ENCODE measurements at places on chromosomes 5 and 9. TPM values are rescaled to one million over a fixed set of nuclear protein-coding genes. Genes with fewer than 3 reads are reported as not detected.

GRCh38 chr5:14765587-14765986, 101.1 kb downstream of the OTULIN start:
- no peak for DNase-seq

DNA sequence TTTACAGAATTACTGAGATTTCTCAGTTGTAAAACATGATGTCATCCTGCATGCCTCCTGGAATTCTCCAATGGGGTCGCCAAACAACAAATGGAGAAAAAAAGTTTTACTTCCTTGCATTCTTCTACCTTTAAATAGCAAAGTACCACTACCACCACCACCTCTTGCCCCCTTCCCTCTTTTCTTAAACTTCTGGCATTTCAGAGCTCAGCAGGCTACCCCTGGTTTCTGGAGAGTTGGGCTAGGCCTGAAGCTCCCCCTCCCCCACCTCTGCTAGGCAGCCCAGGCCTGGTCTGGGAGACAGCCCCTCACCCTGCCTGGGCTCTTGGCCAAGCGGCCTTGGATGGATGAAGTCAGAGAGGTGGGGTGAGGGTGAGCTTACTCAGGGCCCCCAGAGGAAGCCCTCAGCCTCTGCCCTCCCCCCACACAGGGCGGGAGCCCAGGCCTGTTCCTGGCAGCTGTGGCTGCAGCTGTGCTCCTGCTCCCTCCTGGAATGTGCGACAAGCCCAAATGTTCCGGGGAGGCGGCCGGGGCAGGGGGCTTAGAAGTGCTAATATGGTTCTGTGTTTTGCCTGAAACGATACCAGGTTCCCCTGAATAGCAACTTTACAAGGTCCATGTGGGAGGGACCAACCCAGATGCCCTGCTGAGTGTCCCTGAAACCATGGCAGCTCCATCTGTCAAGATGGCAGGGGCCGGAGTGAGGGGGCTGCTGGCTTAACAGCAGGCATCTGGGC, 6.0 kb upstream of the CCIN start:
- DNase-seq = no peak

DNA sequence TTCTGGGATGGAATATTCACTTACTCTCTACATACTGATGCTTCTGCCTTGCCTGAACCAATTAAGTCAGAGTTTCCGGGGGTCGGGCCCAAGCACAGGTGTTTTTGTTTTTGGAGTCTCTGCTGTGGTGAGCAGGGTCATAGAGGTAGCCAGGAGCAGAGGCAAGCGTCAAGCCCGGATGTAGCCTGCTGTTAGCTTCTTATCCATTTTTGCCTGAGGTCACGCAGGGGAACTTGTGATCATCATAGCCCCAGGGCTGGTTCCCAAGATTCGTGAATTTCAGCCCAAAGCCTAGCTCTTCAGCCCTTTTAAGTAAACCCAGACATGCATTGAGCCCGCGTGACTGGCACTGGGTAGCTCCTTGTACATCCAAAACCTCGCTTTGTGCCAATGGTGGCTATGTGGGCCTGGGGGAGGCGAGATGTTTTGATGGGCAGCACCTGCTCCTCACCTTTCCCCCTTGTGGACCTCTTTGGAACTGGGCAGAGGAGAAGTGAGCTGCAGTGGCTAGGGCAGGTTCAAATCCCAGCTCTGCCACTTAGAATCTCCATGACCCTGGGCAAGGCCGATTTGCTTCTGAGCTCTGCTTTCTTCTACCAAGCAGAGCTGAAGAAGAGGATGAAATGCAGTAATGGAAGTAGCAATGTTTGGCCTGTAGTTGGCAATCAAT, 33.7 kb downstream of the FGF18 start:
- DNase-seq = no peak

- no peak for DNase-seq
Measured at GRCh38 chr9:106084702-106085101, 390.4 kb downstream of the TMEM38B start.

GRCh38 chr9:13845460-13845859, 468.5 kb downstream of the NFIB start:
- no peak for DNase-seq

- no peak for DNase-seq
Measured at GRCh38 chr5:142769251-142769792, 855 bp upstream of the ARHGAP26 start.

DNA sequence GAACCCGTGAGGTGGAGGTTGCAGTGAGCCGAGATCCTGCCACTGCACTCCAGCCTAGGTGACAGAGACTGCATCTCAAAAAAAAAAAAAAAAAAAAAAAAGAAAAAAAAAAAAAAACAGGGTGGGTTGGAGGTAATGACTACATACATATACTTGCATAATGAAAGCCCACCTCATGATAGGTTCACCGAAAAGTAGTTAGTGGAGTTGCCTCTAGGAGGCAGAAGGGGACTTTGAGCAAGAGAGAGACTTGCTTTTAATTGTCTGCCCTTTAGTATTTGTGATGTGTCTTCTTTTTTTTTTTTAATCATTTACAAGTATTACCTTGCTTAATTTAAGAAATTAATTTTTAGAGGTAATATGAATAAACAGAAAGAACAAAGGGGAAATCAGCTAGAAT, 99.8 kb downstream of the PPARGC1B start:
- DNase-seq = no peak

GRCh38 chr5:118015511-118015910, 972.8 kb downstream of the DTWD2 start:
- no peak for DNase-seq

- DNase-seq = no peak
Measured at GRCh38 chr9:110578575-110579033, 937 bp downstream of the SVEP1 start.

DNA sequence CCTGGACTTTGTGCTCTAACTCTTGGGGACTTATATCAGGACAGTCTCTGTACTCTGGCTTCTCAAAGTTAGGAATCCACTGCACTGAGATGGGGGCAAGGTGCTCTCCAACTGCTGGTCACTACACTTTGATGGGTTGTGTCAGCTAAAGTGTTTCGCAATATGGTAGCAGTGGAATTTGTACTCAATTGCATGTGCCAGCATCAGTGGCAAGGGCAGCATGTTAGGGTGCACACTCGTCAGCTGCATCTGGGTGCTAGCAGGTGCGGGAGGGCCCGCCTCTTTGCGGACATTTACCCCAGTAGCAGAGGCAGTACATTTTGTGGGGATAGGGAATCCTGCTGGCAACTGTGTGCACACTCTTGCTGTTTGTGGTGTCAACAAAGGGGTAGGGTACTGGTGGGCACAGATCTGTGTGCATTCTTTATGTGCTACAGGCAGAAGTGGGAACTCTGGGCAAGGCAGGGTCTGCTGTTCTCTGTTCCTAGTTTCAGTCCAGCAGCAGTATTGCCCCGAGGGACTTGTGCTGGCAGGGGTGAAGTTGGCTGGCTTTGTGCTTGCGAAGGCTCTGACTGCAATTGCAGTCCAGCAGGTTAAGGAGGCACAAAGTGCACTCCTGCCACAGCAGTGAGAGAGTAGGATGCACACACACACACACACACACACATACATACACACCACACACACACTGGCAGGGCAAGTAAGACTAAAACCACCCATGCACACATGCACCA, 924.8 kb upstream of the CDH9 start:
- DNase-seq = no peak

- no peak for DNase-seq
Measured at GRCh38 chr9:71245651-71246050, 124.2 kb upstream of the TRPM3 start.

- DNase-seq = no peak
Measured at GRCh38 chr9:36659500-36659899, 86.8 kb downstream of the MELK start.

DNA sequence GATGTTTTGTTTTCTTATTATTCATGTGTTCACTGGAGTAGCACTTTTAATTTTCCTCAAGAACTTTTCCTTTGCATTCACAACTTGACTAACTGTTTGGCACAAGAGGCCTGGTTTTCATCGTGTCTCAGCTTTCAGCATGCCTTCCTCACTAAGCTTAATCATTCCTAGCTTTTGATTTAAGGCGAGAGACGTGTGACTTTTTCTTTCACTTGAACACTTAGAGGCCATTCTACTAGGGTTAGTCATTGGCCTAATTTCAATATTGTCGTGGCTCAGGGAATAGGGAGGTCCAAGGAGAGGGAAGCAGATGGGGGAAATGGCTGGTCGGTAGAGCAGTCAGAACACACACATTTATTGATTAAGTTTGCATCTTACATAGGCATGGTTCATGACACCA, 94.0 kb downstream of the ZNF462 start:
- no peak for DNase-seq

- no peak for DNase-seq
Measured at GRCh38 chr5:174599992-174600391, 124.4 kb upstream of the MSX2 start.

DNA sequence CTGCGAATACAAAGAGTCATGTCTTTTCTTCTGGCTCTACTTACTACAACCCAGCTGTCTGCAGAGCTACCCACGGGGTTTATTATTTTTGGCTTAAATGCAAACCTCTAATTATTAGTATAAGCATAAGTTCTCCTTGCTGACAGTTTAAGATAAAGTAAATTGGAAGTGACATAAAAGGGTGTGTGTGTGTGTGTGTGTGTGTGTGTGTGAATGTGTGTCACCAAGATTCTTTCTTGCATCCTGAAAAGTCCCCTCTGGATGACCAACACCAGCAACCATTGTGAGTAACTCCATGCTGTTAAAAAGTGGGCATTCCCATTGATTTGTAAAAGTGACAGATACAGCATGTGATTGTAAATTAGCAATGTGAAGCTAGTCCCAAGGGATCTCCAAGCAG, 803.8 kb upstream of the ZNF608 start:
- DNase-seq = no peak

DNA sequence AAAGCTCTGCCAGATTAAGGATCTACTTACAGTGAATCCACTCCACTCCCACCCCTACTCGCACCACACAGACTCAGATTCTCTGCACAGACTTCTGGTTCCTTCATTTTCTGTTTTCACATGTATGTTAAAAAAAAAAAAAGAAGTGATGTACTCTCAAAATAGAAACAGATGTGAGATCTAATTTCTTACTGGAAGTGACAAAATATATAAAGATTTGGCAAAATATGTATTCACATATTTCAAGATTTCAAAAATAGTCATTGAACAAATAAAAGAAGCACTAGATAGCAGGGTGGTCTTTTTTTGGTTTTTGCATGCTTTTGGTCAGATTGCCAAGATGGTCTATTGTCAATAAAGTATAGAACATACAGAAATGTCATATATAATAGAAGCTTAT, 379.2 kb downstream of the TMEM167A start:
- no peak for DNase-seq

DNA sequence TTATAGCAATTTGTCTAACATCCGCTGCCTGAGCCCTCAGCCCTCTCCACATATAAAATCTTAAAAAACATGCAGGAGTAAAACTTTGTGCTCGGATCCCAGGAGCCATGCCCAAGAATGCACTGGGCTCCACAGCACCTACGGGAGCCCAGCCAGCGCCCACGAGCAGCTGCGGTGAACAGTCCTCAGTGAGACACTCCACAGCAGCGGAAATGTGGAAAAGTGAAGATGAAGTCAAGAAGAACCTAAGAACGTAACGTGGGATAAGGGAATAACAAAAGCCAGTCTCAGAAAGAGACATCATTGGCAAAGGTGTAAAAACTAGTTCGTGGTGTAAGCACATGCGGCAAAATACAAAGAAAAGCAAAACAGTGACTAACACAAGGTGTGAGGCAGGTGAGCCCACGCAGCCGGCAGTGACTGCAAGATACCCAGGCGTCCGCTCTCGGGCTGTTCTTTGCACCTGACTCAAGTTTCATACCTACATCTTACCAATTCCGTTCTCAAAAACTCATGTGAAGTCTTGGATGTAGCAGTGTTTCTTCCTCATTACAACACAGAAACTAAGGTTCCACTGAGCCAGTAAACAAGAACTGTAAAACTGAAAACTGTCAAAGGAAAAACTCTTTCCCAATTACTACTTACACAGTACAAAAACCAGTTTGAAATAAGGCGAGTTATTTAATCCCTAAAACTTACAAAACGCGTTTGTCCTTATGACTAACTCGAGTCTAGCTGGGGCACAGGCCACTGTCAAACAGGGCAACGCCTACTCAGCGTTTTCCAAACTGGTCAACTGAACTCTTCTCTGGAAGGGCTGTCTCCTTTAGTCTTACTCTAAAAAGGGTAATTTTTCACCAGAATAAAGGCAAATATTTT, 1.7 kb downstream of the CAMSAP1 start:
- DNase-seq = no peak

DNA sequence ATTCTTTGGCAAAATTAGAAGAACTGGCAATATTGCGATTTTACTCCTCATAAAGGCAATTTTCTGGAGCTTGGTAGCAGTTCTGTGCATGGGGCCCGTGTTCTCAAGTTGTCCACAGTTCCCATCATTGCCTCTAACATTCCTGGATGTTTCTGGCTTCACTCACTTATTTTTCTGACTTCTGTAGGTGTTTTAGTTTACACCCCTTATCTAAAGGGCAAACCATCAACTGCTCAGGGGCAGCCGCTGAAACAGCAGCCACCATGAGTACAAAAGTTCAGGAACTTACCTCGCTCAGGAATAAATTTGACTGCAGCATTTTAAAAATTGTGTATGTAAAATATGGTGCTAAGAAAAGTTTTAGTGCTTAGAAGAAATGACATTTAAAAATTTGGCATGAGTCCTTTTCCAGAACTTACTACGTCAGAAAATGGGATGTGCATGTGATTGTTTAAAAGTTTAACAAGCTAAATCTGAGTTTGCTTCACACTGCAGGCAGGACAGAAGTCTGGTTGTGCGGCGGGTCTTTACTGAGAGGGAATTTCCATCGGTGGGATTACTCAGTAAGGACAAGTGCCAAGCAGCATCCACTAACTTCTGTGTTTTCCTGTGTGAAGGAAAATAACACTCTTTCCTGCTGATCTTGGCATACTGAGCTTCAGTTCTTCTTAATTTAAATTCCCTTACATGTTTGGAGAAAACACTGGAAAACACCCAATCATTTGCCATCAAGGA, 261.7 kb downstream of the MAT2B start:
- no peak for DNase-seq

PTCD2 gene
- total RNA-seq = 10.0 TPM

RALGDS gene
- total RNA-seq = 208 TPM

TEX53 gene
- not detected for total RNA-seq

OR13C2 gene
- total RNA-seq = not detected

SMIM33 gene
- total RNA-seq = not detected

CARTPT gene
- not detected for total RNA-seq
